ENCODE measurements at places on chromosomes 4 and X.

DNA sequence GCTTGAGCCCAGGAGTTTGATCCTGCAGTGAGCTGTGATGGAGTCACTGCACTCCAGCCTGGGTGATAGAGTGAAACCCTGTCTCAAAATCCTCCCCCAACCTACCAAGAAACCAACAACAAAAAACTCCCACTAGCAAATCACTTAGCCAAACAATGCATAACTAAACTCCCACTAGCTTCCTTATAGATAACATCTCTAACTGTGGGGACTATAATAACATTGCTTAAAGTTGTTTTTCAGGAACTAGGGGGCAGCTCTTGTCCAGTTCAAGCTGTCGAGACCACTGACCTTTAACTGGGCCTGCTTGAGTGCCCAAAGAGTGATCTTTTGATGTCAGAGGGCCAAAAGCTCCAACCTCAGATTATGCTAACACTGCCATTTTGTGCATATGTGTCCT lies 81.7 kb downstream of the FREM3 start:
- DNase-seq: no peak

- DNase-seq: no peak
Observed at GRCh38 chrX:155611302-155611701, 1.4 kb downstream of the TMLHE start.

GRCh38 chr4:98639523-98639922 lies 18.9 kb downstream of the TSPAN5 start:
- DNase-seq: no peak

DNA sequence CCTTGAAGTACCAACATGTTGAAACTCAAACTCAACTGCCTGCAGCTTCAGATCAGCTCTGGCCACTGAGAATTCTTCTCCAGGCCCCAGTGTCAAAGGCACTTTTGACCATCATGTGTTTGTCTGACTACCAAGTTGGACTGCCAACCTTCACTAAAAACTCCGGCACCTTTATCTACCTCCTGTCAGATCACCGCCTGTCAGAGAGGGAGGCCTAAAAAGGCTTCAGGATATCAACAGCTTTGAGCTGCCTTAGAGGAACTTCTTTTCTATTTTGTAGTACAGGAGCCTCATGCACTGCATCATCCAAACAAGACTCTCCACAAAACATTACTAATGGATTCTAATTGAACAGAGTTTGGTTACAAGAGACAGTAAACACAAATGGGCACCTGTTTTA lies 2.8 kb downstream of the ACSL1 start:
- no peak for DNase-seq

DNA sequence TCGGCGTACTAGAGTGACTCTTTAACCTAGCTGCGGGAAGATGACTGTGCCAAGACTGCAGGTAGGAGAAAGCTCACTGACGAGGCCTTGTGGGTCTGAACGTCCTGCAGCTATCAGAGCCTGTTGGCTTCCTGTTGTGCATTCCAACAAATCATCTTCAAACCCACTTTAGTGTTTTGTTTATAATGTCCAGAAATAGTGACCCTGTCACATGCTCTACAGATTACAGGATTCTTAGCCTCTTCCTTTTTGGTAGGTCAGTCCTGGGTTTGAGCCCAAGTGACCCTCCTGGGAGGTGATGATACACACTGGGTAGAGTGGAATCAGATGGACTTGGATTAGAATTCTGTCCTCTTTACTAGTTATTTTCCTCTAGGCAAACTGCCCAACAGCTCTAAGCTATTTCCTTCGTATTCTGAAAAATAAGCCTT lies 33.2 kb downstream of the HTT start:
- no peak for DNase-seq

GRCh38 chr4:5096261-5096660 lies 45.0 kb downstream of the STK32B start:
- no peak for DNase-seq

GRCh38 chr4:141645611-141646340 lies 9.4 kb downstream of the IL15 start:
- DNase-seq: peak; percentile 61

GRCh38 chrX:41912923-41913322 lies 10.4 kb downstream of the CASK start:
- no peak for DNase-seq

DNA sequence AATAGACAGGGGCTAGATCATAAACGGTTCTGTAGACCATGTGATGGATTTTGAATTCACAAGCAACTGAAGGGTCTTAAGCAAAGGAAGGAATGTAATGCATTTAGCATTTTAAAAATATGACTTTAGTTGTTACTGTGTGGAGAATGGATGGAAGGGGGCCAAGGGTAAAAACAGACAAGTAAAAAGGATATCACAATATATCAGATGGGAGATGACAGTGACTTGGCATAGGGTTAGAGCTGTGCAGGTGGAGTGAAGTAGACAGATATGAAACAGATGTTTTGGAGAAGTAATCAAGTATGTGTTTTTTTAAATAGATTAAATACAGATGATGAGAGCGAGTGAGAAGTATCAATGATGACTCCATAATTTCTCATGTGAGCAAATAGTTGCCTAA lies 1116.0 kb upstream of the TENM3 start:
- no peak for DNase-seq

GRCh38 chr4:139886798-139887197 lies 221.2 kb downstream of the MGST2 start:
- no peak for DNase-seq

DNA sequence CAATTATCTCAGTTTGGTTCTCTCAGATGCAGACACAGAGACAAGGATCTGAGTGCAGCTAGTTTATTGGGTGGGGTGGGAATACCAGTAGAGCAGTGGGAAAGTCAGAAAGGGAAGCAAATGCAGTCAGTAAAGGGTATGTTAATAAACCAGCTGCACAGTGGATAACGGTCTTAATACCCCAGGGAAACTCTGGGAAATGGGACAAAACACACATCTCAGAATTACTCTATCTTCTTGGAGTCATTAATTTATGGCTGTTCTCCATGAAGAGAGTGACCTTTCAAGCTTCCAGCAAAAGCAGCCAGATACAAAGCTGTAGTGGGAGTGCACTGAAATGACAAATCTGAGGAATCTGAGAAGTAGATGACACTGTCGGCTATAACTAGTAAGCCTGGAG lies 73.3 kb upstream of the NALF2 start:
- DNase-seq: no peak

GRCh38 chr4:1204828-1205585 lies 32.6 kb upstream of the SPON2 start:
- peak; percentile 9 for DNase-seq

GRCh38 chr4:787561-787981 lies 38.4 kb downstream of the CPLX1 start:
- no peak for DNase-seq

GRCh38 chrX:84219551-84219950 lies 31.6 kb upstream of the RPS6KA6 start:
- DNase-seq: no peak

DNA sequence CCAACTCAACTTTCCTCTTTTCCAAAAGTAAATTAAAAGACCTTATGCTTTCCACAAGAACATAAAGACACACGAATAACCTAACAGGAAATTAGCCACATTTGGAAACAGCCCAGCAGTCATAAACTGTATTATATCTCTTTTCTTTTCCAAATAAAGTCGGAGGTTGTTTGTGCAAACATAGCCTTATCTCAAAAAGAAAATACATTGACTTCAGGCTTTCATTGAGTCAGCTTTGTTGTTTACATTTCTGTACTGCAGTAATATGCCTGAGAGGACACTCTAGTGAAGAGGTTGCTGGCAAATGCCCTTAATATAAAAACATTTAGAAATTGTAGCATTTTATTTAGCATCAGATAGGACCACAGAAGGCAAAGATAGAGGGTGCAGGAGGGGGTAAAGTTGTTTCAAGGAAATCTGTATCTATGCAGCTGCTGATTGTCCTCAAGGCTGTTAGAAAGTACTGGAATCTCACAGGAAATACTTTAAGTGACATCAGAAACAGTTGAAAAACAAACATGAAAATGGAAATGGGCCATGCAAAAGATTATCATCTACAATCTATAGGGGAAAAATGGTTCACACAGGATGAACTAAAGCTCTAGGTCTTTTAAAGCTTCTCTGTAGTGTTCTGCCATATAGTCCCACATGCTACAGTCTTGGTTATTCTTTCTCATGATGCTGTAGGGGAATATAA lies 14.5 kb downstream of the LNX1 start:
- no peak for DNase-seq

DNA sequence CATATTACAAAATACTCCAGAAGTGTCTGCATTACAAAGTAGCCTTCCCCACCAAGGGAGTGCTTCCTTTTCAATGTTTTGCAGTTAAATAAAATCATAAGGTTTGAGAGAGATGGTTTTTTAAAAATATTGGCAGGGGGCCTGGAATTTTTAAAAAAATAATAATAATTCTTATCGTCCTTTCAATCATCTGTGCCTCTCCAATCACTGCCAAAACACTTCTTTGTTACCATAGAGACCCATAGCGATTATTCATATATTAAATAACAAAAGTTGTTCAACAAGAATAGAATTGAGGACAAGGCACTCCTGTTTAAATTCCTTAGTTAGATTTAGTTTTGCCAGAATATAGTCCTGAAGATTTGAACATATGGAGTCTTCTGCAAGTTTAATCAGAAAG lies 203.1 kb downstream of the FAT4 start:
- DNase-seq: no peak

DNA sequence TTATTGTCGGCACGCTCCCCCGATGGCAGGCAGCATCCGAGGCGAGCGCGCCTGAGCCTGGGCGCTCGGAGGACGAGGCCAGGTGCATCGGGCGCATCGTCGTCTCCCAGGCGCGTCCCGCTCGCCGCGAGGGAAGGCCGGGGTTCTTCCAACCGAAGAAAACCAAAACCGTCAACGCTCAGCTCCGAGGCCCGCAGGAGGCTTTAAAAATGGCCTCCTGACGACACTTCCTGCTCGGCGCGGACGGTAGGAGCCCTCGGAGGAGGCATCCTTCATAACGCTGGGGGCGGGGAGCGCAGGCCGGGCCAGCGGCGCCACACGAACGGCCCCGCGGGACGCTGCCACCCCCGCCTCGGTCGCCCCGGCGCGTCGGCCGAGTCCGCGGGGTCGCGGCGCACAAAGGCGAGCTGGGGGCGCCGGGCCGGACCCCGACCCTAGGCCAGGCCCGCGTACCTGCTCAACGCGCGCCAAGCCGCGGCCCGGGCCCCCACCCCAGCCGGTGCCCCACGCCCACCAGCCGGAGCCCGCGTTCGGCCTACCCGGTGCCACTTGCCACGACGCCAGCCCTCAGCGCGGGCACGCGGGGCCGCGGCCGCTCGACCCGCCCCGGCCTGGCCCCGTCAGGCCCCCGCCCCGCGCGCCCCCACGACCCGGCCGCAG lies 501 bp downstream of the ZNF518B start:
- DNase-seq: peak; percentile 31

DNA sequence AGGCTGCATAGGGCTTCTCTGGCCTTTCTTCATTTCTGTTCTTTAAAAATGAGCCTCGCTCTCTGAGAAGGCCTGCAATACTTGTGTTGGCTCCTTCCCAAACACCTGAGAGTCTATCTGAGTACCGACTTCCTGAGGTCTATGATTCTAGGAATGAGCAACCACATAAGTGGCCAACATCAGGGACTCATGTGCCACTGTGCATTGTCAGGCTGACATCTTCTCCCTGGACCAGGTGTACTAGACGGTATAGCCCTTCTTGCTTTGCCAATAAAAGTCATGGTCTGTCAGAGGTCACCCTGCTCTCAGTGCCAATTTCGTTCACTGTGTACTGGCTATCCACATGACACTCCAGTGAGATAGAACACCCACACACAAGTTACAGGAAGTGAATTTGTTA lies 67.4 kb upstream of the EPHA5 start:
- no peak for DNase-seq

DNA sequence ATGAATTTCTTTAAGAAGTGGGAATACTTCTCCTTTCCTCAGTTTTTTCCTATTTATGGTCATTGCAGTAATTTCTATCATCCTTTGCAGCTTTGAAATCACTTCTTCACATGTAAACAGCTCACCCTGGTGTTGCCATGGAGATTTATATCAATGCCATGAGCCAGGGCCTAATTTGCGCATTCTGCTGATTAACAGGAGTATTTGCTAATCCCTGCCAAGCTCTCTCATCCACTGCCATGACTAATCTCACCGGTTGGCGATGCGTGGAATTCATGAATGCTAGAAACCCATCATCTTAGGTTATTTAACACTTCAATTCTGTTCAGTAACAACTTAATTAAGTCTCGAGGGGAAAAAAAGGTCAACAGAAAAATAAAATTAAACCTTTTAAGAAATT lies 11.8 kb upstream of the FGF13 start:
- no peak for DNase-seq

- no peak for DNase-seq
Observed at GRCh38 chr4:158201322-158201721, 9.0 kb upstream of the TMEM144 start.

- DNase-seq: no peak
Observed at GRCh38 chr4:121594796-121595526, 101.8 kb downstream of the ANXA5 start.

- DNase-seq: no peak
Observed at GRCh38 chr4:40350627-40351227, 15.6 kb downstream of the CHRNA9 start.

DNA sequence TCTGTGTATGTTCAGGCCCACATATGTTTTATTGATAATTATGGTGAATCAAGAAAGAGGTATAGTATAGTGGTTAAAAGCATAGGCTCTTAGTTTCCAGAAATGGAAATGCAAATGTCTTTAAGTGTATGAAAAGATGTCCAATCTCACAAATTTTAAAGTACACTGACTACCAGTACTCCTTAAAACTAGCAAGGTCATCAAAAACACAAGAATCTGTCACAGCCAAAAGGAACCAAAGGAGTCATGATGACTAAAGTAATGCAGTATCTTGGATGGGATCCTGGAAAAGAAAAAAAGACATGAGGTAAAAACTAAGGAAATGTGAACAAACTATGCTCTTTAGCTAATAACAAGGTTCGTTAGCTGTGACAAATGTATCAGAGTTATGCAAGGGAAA lies 661 bp upstream of the RBM41 start:
- no peak for DNase-seq

DNA sequence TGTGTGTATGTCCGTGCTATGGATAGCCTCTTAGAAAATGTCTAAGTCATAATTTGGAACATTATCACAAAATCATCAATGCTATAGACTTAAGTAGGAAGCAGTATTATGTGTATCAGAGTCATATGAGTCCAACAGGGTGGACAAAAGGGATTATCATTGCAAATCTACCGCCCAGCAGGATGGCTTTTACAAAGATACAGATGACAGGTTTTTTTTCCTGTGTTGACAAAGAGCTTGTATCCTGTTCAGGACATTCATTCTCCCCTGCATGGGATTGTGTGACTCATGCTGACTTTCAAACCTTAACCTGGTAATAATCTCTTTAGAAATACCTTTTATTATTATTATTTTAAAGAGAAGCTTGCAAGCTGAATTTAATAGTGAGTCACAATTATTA lies 310.3 kb upstream of the GNPDA2 start:
- DNase-seq: peak; percentile 33

- DNase-seq: no peak
Observed at GRCh38 chrX:107576392-107576791, 51.9 kb upstream of the PRPS1 start.

Measured in WERI-Rb-1 (cell line).